ENCODE measurements at places on chromosomes 1 and 21.
A peak's percentile ranks its signal among the peaks of the same experiment; 100 is the strongest.

- DNase-seq, result no peak
Measured at GRCh38 chr21:38342739-38343138, 85.9 kb downstream of the KCNJ15 start.

DNA sequence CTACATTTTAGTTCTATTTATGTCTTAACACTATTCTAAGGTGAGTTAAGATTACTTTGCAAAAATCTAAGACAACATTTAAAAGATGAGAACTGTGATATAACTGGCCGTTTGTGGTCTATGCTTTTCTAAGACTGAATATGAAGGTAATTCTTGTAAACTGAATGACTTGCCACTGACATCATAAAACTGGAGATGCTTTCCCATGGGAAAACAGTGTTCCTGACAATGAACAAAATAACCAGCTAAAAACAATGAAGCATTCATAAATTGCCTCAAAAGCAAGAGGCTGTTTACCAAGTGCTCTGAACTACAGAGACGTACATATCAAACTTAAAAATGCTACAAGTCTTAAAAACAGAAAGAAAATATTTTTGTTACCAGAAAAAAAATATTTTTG lies 54.7 kb downstream of the APP start:
- no peak for DNase-seq

- DNase-seq, result peak; percentile 40
Measured at GRCh38 chr1:236868625-236869467, 73.8 kb downstream of the MTR start.

- no peak for DNase-seq
Measured at GRCh38 chr1:16075337-16076030, 2.0 kb upstream of the FAM131C start.

Measured in smooth muscle cell of the brain vasculature (primary cell).